ENCODE measurements at places on chromosomes 7 and 10.

DNA sequence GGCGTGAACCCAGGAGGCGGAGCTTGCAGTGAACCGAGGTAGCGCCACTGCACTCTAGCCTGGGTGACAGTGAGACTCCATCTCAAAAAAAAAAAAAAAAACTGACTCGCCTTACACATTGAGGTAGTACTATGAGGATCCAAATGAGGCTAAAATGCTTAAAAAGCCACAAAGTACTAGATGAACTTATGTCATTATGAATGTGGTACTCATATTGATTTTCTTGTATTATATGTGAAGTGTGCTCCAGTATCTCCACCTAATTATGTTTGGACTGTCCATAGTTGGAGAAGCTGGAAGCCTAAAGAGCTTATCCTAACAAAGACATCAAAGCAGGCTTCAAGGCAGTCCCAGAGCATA lies 9.1 kb downstream of the CCNY start:
- no peak for DNase-seq

DNA sequence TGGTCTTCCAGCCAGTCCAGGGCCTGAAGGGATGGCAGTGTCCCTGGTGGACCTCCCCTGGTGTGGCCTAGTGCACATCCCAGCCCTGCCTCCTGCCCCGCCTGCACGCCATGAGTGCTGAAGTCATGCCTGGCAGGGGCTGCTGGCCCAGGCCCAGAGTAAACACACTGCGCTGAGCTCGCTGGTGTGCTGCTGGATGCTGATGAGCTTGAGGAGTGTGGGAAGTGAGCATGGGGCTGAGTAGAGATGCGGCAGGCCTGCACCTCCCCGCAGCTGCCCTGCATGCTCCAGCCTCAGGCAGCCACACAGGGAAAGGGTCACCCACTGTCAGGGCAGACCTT lies 43.2 kb downstream of the HTRA1 start:
- DNase-seq: no peak

DNA sequence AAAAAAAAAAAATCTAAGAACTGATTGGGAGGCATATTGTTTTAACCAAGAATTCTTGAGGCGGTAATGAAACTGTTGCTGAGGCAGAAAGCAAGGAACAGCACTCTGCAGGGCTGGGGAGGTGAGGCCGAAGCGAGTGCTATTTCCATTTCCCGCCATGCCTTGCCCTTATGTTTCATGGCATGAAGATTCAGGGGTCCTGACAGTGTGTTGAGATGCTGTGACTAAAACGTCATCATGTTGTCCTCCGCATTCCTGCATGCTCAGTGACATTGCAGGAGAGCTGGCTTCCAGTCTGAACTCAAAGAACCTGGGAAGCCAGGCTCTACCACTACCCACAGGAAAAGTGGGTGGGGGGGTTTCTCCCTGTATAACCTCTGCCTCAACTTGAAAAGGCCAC lies 85.2 kb downstream of the EBF3 start:
- DNase-seq: no peak

DNA sequence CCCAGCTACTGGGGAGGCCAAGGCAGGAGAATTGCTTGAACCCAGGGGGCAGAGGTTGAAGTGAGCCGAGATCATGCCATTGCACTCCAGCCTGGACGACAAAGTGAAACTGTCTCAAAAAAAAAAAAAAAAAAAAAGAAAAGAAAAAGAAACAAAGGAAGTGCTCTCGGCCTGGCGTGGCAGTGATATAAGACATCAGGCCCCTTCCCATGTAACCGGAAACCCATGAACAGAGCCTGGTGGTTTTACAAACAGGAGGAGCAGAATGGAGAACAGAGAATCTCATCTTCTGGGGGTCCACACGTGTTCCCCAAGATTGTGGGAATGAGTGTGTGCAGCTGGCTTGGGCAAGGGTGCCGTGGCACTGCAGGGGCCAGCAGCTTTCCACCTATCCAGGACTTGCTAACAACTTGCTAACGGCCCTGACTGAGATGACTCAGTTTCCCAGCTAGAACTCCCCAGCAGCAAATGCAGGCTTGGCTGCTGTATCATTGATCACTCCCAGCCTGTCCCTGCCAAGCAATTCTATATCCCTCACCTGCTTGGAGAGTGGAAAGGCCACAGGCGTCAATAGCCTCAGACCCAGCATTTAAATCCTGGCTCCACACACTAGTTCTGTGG lies 103.0 kb downstream of the COL26A1 start:
- no peak for DNase-seq

All from stimulated activated CD8-positive, alpha-beta memory T cell treated with anti-CD3 and anti-CD28 coated beads, Interleukin-2, amount 100 ng/mL, for 1 hour (primary cell).